ENCODE measurements at places on chromosomes 6 and 20.
A peak's percentile ranks its signal among the peaks of the same experiment; 100 is the strongest.

GRCh38 chr6:129959358-129959930 is 58.9 kb upstream of the L3MBTL3 start:
- no peak for DNase-seq

DNA sequence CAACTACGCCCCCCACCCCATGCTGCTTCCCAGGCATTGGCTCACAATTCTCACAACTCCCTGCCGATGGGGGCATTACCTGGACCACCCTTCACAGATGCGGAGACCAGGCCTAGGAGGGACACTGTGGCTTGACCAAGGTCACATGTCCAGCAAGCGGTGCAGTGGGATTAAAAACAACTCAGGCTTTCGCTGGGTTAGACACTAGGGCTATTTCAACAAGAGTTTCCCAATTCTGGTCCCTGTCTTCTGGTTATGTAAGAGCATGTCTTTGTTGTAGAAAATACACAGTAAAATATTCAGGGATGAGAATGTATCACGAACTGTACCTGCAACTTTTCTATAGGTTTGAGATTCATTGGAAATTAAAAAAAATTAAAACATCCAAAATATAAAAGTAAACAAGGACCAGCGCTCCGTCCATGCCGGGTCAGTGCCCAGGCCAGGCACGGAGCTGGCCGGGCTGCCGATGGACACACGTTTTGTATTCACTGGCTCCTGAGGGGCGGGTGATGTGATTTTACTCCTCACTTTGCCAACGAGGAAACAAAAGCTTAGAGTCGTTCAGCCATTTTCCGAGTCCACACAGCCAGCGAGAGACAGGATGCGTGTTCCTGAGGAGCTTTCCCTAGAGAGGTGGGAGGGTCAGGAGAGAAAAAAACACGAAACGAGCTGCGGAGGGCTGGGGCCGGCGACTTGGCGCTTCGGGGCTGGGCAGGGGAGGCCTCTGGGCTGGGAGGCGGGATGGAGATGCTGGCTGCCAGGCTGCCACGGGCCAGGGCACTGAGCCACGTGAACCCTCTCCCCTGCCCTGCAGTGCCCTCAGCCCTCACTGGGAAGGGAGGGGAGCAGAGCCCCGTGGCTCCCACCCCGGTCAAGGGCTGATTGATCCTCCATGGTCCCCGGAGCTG is 17.1 kb upstream of the VSTM2L start:
- no peak for DNase-seq

DNA sequence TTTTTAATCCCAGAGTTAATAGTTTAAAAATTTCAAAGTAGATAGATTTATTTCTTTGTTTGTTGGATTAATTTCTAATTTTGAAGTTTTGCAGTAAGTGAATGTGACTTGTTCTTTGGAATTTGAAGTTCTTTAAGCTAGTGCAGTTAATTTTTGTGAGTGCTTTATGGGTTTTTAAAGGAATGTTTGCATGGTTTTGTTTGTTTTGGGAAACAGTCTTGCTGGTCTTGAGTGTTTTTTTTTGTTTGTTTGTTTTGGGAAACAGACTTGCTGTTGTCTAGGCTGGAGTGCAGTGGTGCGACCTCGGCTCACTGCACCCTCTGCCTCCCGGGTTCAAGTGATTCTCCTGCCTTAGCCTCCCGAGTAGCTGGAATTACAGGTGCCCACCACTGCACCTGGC is 9.5 kb downstream of the PANK2 start:
- no peak for DNase-seq

DNA sequence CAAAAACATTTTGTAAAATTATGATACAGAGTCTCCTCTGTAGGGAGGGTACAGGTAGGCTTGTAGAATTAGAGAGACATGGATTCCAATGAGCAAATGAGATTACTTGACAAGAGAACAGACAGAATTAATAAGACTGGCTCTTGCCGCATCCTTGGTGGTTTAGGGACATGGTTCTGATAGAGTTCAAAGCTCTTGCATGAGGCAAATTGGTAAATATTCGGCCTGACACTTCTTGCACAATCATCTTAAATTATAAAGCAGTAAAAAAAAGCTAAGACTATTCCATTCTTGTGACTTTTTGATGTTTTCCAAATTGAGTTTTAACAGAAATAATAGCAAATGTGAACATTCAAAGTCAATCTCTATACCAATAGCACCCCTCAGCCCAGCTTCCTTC is 14.9 kb upstream of the KLHL31 start:
- DNase-seq, result no peak

GRCh38 chr20:33552519-33552918 is 62.6 kb downstream of the CBFA2T2 start:
- DNase-seq, result no peak

DNA sequence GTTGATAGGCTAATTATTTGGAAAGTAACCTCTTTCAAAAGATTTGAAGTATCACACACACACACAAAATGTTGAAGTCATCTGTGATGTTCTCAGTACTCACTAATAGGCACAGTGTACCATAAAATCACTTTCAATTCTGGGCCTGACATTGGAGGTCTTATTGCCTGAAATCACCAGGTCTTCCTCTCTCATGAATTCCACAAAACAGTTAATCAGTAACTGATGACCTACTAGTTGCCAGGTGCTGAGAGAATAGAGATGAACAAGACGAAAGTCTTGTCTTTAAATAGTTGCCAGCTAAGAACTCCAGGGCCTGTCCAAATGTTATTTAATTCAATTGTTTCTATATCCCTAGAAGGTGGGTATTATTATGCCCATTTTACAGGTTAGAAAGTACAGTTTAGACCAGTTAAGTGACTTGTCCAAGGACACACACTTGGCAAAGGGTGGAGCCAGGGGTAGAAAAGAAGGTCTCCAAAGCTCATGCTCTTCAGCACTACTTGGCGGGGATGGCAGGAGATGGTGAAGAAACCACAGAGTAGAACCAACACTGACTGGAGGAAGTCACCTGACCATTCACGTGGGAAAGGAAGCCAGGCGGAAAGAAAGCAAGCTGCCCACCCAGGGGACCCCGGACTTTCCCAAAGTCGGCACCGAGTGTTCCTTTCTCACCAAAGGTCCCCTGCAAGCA is 116.4 kb downstream of the KIF6 start:
- DNase-seq, result no peak

DNA sequence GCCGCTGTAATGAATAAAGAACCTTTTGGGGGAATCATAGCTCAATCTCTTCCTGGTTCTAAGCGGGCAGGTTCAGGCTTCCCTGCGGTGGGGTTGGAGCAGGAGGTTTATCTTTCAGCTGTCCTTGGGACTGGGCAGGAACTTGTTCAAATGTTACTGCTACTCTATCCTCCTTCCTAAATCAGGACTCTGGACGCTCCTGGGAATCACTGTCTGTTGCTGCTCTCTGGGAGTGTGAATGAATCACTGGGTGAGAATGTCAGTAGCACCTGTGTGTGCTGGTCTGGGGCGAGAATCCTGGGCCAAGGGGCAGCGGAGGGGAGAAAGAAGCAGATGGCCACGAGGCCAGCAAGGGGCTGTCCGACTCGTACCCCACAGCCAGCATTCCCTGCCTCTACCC is 65.4 kb upstream of the ZNFX1 start:
- DNase-seq, result no peak

GRCh38 chr6:76814496-76815458 is 648.5 kb downstream of the HTR1B start:
- no peak for DNase-seq

- DNase-seq, result no peak
Observed at GRCh38 chr6:29976253-29976587, 33.9 kb downstream of the HLA-A start.

GRCh38 chr6:14002176-14002947 is 77.6 kb downstream of the RNF182 start:
- no peak for DNase-seq

DNA sequence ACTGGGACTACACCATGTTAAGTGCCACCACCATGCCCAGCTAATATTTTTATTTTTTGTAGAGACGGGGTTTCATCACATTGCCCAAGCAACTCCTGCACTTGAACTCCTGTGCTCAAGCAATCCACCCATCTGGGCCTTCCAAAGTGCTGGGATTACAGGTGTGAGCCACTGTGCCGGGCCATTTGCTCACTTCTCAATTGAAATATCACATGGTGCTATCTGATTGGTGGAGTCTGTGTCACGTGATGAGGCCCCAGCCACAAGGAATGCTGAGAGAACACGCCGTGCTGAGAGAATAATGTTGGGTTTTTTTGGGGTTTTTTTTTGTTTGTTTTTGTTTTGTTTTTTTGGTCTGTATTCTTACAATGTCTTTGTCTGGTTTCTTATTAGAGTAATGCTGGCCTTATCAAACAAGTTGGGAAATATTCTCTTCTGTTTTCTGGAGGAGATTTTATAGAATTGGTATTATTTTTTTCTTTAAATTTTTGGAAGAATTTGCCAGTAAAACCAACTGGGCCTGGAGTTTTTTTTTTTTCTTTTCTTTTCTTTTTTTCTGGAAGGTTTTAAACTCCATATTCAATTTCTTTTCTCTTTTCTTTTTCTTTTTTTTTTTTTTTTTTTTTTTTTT is 183.2 kb upstream of the KCNG1 start:
- no peak for DNase-seq

GRCh38 chr20:18992418-18992817 is 178.8 kb downstream of the SCP2D1 start:
- DNase-seq, result no peak

- no peak for DNase-seq
Observed at GRCh38 chr20:60817891-60818290, 434.2 kb upstream of the CDH4 start.

DNA sequence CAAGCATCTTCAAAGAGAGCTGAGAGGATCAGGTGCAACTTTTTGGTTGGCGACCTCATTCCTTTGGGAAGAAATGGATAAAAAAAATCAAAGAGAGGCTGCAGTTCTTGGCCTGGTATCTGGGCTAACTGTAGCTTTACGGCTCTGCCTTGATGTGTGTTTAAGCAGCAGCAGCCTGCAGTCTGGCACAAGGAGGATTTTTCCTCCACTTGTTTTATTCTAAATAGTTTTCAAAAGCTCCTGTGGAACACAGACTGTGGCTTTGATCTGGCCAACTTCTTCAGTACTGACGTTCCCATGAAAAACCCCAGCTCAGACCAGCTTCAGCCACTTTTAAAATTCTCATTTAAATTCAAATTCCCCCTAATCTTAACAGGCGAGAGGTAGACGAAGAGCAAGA is 137.3 kb downstream of the HDGFL1 start:
- DNase-seq, result no peak

DNA sequence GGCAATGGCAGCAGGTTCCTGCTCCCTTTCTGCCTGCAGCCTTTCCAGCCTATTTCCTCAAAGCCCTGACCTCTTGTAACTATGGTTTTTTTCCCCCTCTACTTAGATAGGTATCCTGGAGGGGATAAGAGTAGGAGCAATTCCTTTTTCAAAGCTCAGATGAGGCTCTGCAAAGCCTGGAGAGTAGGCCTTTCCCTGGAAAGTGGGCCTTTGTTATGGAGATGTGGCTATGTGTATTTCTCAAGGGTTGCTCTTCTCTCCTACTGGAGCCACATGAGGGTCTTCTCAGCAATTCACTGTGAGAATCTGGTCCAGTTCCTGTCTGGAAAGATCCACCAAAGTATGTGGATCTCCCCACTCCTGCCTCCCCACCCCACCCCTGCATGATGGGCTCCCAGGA is 96.0 kb downstream of the DTD1 start:
- DNase-seq, result no peak

DNA sequence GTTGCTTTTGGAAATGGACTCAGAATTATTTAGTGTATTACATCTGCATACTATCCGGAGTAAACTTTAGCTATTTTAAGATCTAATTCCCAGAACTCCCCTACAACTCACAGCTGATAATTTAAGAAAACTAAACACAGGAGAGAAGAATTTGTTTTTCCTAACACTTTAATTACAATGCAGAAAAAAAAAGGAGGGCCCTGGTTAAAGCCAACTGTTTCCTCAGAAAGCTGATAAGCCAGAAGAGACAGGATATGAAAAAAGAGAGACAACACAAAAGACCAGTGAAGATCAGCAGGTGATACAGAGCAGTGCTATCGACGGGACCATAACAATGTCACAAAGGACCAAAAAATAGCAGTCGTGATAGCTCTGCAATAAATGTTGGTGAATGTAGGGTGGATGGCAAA is 5.8 kb downstream of the IFNGR1 start:
- DNase-seq, result no peak

GRCh38 chr6:106844930-106845329 is 129.6 kb downstream of the CD24 start:
- no peak for DNase-seq

DNA sequence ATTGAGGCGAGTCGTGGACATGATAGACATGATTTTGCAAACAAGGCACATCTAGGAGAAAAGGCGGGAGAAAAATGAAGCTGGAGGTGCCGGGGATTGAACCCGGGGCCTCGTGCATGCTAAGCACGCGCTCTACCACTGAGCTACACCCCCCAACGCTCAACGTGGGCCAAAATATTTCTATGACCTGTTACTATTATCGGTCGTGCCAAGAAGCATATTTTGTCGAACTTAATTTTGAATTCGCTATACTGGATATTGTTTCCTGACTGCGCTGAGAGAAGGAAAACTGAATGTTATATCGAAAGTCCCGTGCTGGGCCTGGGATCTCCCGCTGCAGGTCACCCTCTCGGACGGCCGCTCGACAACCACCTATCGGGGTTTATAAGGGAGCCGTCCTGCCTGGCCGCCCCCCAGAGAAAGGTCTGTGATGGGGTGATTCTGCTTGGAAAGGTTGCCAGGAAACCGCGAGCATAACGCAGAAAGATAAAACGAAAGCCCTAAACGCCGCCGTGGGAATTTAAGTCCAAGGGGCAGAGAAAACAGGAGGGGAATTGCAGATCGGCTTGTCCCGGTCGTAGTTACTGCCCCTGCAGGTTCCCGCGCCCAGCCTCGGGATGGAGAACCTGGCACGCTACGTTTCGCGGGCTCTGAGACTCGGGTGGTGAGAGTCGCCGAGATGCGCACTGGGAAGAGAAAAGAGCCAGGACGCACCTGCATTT is 60.0 kb downstream of the TRIM27 start:
- DNase-seq, result peak; percentile 90

GRCh38 chr6:150723857-150724256 is 124.2 kb downstream of the PLEKHG1 start:
- DNase-seq, result no peak

DNA sequence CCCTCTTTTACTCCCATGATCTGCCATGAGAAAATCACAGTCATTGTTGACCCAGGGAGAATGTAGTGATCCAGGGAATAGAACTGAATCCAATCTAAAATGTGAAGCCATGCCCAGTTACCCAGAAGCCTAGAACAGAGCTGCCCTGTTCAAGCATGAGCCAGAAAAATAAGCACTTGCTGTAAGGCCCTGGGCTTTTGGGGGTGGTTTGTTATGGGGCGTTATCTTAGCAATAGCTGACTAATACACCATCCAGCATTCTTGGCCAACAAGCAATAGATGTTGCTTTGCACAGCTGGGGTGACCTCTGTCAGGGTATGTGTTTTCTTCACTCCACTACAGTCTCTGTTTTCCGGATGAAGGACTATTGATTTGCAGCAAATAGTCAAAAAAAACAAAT is 120.4 kb downstream of the ZFP64 start:
- DNase-seq, result no peak
